AG04449 (cell line): ENCODE measurements at places on chromosomes 1 and 21.

GRCh38 chr1:21058035-21058793 is 118.5 kb downstream of the EIF4G3 start:
- no peak for DNase-seq

DNA sequence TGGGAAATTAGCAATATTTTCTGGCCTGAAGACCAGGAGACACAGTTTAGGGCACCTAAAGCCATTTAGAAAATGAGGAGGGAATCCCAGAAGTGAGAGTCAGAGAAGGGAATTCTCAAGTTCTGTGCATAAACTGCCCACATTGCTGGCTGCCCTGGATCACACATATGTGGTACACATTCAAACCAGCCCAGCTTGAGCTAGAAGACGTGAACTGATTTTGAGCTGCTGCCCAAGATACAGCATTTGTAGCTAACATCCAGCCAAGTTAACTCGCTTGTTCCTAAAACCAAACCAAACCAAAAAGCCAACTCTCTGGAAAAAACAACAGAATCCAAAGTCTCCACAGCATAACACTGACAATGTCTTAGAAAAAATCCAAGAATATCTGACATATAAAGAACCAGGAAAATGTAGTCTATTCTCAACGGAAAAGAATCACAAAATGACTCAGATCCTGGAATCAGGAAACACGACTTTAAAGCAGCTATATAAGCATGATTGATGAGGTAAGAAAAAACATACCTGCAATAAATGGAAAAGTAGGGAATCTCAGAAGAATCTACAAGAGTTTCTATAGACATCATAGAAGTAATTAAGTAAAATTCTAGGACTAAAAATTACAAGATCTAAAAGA is 18.2 kb upstream of the QSOX1 start:
- DNase-seq = no peak

DNA sequence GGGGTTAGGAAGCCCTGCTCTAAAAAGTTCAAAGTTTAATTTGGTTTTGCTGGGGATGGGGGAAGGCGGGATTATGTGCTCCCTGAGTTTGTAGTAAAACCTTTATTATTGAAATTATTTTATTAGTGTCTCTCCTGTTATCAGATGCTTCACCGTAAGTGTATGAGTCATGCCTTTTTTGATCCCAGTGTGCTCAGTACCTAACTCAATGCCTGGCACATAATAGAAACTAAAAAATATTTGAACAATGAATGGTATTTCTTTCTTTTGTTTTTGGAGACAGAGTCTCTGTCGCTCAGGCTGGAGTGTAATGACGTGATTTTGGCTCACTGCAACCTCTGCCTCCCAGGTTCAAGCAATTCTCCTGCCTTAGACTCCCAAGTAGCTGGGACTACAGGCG is 6.4 kb downstream of the SNRPE start:
- no peak for DNase-seq

GRCh38 chr1:10242135-10242534 is 31.8 kb downstream of the KIF1B start:
- no peak for DNase-seq

DNA sequence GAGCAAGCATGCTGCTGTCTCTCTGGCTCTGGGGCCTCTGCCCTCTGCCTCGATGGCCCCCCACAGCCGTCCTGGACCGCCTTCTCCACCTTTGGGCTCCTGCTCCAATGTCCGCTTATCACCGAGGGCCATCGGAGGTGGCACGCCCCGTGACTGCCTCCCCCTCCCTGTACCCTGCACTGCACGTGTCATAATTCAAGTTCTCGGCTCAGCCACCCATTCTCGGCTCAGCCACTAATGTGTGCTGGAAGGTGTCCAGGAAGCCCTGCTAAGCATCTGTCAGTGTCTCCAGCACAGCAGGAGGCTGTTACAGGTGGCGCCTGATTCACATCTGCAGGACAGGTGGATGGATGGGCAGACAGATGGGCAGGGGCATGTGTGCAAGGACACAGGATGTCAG is 45.5 kb downstream of the TP73 start:
- DNase-seq = no peak

- no peak for DNase-seq
Measured at GRCh38 chr1:167620002-167620401, 10.0 kb upstream of the RCSD1 start.

GRCh38 chr1:201898992-201899391 is 10.3 kb downstream of the SHISA4 start:
- no peak for DNase-seq

- DNase-seq = no peak
Measured at GRCh38 chr1:228416217-228416933, at the start of gene TRIM17. Gene TRIM17 (minus strand): TSS chr1:228416861. CDS start chr1:228415072, 1,789 bp downstream.

GRCh38 chr1:6245869-6246496 is 2.0 kb downstream of the HES3 start:
- no peak for DNase-seq

DNA sequence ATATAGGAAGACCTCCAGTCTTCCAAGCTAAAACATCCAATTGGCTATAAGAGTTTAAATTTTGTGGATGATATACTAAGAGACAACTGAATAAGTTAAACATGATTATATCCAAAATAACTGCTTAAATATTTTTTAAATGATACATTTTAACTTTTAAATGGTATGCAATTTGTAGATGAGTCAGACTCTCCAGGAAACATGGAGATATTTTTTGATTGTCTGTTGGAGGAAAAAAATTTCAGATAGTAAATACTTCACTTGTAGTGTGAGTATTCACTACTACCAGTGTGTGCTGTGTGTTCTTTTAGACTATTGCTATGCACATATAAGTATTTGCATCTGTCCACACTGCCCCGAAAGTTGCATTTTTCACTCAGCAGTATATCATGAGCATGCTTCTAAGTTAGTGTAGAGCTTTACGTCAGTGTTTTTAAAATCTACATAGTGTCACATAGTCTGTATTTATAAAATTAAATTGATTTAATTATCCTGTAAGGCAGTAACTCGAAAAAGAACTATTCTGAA is 91.1 kb downstream of the USP25 start:
- no peak for DNase-seq

GRCh38 chr1:87219141-87219540 is 109.5 kb upstream of the LMO4 start:
- DNase-seq = no peak

DNA sequence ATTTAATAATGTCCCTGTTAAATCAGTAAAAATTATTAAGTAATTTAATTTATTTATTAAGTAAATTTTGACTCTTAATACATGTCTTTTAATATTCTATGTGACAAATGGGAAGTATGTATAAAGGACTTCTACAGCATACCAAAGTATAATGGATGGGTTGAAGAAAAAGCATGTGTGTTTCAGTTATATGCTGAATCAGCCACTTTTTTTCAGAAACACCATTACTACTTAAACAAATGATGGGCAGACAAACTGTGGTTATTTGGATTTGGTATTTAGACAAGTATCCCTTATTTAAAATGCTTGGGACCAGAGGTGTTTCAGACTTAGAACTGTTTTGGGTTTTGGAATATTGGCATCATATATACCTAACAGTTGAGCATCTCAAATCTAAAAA is 176.3 kb upstream of the DMRTA2 start:
- DNase-seq = no peak

GRCh38 chr1:25559031-25559430 is 15.6 kb downstream of the LDLRAP1 start:
- no peak for DNase-seq

DNA sequence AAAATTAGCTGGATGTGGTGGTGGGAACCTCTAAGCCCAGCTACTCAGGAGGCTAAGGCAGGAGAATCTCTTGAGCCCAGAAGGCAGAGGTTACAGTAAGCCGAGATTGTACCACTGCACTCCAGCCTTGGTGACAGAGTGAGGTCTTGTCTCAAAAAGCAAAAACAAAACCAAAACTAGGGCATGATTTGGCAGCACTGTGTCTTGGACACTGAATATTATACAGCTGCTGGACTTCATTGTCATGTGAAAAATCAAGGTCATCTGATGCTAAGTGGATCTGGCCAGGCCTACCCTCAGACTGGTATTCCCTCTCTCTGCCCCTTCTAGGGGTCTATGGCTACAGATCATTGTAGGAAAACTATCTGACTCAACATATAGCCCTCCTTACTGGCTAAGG is 55.2 kb upstream of the MRPS6 start:
- DNase-seq = no peak

DNA sequence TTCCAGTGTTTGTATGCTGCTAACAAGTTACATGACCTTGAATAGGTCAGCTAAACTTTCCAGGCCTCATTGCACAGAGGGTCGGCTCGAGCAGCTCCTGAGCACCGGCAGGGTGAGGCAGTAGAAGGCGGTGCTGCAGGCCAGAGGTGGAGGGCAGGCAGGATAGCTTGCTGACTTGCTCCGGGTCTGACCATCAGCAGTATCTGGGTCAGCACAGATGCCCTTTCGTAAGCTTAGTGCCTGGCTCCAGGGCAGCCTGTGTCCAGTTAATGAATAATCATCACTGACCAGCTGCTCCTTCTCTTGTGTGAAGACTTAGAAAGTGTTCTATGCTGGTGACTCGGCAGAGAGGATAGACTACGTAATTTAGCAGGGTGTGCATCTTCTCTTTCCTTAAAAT is 6.9 kb downstream of the MAPKAPK2 start:
- DNase-seq = no peak

GRCh38 chr21:26529526-26529925 is 43.6 kb downstream of the CYYR1 start:
- no peak for DNase-seq

GRCh38 chr1:111481387-111482221 is 7.8 kb downstream of the C1orf162 start:
- DNase-seq = peak; percentile 3

- DNase-seq = no peak
Measured at GRCh38 chr1:234532503-234532922, 53.5 kb upstream of the TARBP1 start.

GRCh38 chr1:169392406-169392805 is 24.4 kb downstream of the BLZF1 start:
- no peak for DNase-seq

DNA sequence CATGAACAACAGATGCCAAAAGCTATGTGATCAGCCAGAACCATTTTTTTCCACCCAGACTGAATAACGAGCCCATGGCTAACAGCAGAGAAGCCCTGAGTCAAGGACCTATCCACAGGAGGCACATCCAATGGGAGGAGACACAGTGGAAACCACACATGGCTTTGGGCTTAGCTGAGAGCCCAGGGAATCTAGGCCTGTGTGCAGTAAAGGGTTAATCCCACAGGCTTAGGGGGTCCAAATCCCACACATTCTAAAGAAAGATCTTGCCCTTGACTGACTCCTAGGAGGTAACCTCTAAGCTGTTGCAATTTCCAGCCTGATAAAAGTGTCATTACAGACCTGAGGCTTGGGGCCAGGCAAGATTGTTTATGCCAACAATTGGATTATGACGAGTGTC is 194.5 kb downstream of the DSCAM start:
- DNase-seq = no peak

GRCh38 chr1:245118066-245118465 is 36.7 kb upstream of the KIF26B start:
- DNase-seq = no peak

DNA sequence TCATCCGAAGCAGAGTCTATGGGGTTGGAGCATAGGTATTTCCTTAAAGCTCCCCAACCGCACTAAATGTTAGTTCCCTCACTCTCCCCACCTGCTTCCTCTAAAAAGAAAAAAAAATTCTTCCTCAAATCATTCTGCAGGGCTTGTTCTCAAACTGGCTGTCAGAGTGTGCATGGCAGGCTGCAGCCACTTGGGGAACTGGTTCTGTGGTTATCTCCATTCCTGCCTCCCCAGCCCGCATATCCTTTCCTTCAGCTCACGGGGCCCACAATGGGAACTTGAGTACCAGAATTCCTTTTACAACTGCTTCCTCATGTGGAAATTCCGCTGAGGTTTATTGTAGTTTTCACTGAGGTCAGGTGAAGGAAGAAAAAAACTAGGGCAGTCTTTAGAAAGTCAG is 159.2 kb downstream of the PIGK start:
- no peak for DNase-seq

GRCh38 chr1:117205368-117205767 is 5.4 kb downstream of the VTCN1 start:
- no peak for DNase-seq

- DNase-seq = no peak
Measured at GRCh38 chr1:11520531-11521233, 41.7 kb downstream of the DISP3 start.

- no peak for DNase-seq
Measured at GRCh38 chr21:34704119-34704518, 35.3 kb downstream of the CLIC6 start.

DNA sequence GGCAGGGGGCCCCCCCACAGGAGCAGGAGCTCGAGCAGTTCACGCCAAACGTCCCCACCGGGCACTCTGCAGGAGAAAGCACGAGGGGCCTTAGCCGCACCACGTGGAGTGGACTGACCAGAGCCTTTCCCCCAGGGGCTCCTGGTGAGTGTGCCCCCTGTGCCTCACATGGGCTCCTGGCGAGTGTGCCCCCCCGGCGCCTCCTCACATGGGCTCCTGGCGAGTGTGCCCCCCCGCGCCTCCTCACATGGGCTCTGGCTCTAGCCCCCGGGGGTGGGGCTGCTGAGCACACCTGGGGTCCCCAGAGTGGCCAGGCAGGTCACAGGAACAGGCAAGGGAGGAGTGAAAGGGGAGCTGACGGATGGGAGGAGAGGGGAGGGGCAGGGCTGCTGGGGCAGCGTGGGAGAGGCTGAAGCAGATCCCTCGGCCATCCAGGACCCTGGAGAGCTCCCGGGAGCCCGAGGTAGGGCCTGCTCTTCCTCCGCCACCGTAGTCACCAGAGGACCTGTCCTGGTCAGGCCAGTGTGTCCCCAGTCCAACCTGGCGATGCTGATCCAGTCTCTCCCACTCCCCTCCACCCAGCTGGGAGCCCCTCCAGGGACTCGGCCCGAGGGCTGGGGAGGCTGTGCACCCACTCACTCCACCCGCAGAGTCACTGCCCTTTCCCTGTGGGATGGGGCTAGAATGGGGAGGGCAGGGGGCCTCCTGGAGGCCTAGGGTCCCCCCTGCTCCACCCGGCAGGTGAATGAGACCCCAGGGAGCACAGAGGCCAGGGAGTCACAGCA is 47.6 kb downstream of the ARHGEF16 start:
- DNase-seq = no peak

DNA sequence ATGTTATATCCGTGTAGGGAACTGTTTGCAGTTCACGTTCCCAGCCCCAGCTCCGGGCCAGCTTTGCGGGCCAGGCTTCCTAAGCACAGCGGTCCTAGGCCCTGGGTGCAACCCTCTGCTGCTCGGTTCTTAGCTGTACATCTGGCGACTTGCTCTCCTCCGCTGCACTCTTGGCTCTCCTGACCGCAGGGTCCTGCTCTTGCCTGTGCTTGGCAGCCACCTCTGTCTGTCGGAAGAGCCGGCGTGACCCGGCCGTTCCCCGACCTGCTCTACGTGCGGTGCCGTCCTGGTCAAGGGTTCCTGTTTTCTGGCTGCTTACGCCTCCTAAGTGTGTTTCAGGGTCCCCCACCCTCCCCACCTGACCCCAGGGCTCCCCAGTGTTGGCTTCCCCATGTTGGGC is 36.7 kb downstream of the FAAP20 start:
- no peak for DNase-seq

DNA sequence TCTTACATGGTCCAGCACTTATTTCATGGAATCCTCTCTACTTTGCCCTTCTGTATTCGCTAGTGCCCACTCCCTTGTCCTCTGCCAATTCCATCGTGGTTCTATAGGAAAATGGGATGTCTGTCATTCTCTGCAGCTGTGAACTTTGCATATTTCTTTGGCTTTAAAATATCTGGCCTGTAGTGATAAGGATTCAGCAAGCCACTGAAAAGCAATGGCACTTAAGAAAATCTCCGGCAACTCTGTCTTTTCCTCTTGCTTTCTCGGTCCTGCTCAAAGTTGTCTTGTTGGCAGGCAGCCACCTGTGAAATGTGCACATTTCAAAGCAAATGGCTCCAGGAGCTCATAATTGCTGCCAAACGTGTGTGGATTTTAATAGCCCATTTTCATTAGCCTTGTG is 91.8 kb downstream of the CHD1L start:
- DNase-seq = no peak

GRCh38 chr1:53337499-53337898 is 9.6 kb upstream of the LRP8 start:
- DNase-seq = no peak
